ENCODE measurements at places on chromosomes 7 and 10.

DNA sequence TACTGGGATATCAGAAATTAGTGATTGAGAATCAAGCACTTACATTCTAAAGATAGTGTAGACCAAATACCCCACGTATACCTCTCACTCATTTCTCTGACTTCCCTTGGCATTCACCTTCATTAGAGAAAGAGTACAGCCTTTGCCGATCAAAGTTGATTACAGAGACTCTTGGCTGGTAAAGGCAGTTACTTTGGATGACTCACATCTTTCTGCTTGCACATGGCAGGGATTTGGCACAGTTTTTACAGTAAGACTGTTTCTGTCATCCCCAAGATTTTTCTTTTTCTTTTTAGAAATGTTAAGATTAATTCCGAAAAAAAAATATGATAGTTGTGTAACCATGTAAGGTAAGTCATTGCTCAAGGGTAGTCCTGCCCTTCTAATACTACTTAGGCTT lies 143.0 kb downstream of the TSPAN12 start:
- DNase-seq: peak; percentile 26

GRCh38 chr10:71423901-71424300 lies 27.2 kb downstream of the CDH23 start:
- DNase-seq: no peak

GRCh38 chr10:88995156-88995876 lies 4.7 kb downstream of the FAS start:
- no peak for DNase-seq

- no peak for DNase-seq
Measured at GRCh38 chr10:67280405-67280804, 354.6 kb downstream of the LRRTM3 start.

GRCh38 chr10:84194424-84195043 lies at the start of gene CDHR1:
TSS of gene CDHR1 (plus strand) at chr10:84194537. CDS start at chr10:84194761, 224 bp downstream.
- DNase-seq: no peak

GRCh38 chr7:143345428-143345900 lies 17.0 kb downstream of the FAM131B start:
- DNase-seq: no peak
